Stomach (tissue), 19 donors: ENCODE measurements at places on chromosomes 16 and 17.
A peak's percentile ranks its signal among the peaks of the same experiment; 100 is the strongest.

- no peaks in the 10 kb centered on the region for H3K36me3 ChIP-seq
- no peak for DNase-seq
- no peaks in the 10 kb centered on the region for H3K4me1 ChIP-seq
- no peak overlapping the region for H3K27ac ChIP-seq
- H3K27me3 ChIP-seq: no peaks in the 10 kb centered on the region
Measured at GRCh38 chr16:64773184-64773583, 348.7 kb downstream of the CDH11 start.

DNA sequence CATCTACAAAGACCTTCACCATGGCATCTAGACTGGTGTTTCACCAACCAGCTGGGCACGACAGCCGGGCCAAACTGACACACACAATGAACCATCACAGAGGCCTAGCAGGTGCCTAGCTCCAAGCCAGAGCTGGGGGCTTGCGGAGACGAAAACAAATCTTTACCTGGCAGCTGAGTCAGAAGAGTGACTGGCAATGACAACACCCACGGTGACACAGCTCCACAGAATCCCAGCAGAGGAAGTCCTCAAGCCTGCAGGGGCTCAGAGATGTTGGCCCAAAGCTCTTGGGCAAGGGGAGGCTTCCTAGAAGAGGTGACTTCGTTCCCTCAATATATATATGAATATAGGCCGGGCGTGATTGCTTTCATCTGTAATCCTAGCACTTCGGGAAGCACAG lies 5.1 kb downstream of the MMP25 start:
- no peak overlapping the region for H3K4me3 ChIP-seq
- no peak for DNase-seq
- H3K27ac ChIP-seq: peak overlapping the region; percentile 59
- no peaks in the 10 kb centered on the region for H3K36me3 ChIP-seq

DNA sequence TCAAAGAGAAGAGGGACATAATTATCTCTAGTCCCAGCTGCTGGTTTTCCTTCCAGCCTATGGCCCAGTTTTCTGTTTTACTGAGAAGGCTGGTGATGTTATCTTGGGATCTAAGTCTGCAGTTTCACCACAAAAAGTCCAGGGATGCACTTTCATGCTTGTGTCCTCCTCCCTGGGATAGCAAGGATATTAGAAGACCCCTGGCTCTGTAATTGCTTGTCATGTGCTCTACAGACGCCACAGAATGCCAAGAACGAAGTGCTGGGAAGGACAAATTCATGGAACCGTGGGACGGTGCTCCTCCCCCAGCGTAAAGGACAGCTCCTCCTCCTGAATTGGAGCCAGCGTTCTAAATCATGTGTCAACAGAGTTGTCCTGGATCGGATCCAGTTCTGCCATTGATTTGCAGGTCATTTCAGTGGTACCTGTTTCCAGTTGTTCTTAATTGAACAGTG lies 8.6 kb downstream of the MAPT start:
- H3K4me1 ChIP-seq: no peaks in the 10 kb centered on the region
- no peak overlapping the region for H3K4me3 ChIP-seq
- DNase-seq: peak; percentile 22
- no peak overlapping the region for H3K27ac ChIP-seq
- H3K36me3 ChIP-seq: no peaks in the 10 kb centered on the region

- no peak overlapping the region for H3K4me3 ChIP-seq
- H3K27ac ChIP-seq: no peak overlapping the region
- no peaks in the 10 kb centered on the region for H3K36me3 ChIP-seq
- H3K4me1 ChIP-seq: no peaks in the 10 kb centered on the region
- H3K27me3 ChIP-seq: no peaks in the 10 kb centered on the region
- no peak for DNase-seq
Measured at GRCh38 chr17:61647047-61647446, 56.0 kb upstream of the NACA2 start.

GRCh38 chr16:22291860-22292318 lies 5.3 kb upstream of the POLR3E start:
- H3K36me3 ChIP-seq: no peaks in the 10 kb centered on the region
- DNase-seq: no peak
- no peak overlapping the region for H3K4me3 ChIP-seq

DNA sequence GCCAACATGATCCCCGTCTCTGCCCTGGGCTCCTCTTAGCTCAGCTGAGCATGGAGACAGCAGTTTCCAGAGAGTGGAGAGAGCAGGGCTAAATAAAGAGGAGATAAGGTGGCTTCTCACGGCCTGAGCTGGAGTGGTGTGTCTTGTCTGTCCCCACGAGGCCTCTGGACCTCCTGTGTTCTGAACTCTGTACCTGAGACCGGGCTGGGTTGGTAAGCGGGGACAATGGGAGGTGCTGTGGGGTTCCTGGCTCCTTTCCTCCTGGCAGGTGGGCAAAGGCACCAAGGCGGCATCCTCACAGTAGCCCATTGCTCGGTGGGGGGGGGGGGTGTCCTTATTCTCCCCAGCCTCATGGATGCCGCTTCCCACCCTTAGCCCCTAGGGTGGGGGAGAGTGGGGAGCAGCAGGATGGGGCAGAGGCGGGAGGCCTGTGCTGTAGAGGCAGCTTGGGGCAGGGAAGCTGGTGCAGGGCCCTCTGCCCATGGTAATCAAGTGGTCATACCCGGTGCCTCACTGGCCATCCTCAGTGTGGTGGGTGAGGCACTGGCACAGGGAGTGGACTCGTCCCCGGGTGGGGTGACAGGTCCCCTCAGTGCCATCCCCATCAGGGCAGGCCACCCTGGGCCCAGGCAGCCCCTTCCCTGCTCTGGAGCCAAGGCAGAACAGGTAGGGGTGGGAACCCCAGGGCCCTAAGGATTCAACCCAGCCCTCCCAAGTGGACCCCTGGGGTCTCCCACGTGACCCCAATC lies 2.8 kb downstream of the AANAT start:
- H3K4me3 ChIP-seq: no peak overlapping the region
- H3K27me3 ChIP-seq: no peaks in the 10 kb centered on the region
- no peak overlapping the region for H3K27ac ChIP-seq
- peaks cover 11% of the 10 kb centered on the region for H3K4me1 ChIP-seq
- H3K36me3 ChIP-seq: peaks cover 51% of the 10 kb centered on the region
- DNase-seq: no peak

DNA sequence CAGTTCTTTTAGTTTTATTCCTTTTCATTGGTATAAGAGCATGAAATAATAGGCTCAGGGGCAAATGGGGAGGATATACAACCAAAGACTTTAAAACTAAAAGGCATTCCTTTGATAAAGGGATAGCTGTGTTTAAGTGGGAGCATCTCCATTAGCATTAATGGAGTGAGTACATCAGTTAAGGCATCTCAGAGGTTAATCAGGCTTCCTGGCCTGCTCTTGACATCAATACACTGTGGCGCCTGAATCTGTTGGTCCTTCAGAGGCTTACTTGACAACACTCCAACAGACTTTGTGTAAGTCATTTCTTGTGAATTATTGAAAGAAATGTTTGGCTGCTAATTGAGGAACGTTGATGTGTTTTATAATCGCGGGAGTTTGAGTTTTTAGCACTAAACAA lies 230.7 kb downstream of the BCAS3 start:
- DNase-seq: no peak
- H3K4me1 ChIP-seq: no peaks in the 10 kb centered on the region
- no peak overlapping the region for H3K4me3 ChIP-seq
- H3K27me3 ChIP-seq: no peaks in the 10 kb centered on the region
- H3K36me3 ChIP-seq: no peaks in the 10 kb centered on the region

DNA sequence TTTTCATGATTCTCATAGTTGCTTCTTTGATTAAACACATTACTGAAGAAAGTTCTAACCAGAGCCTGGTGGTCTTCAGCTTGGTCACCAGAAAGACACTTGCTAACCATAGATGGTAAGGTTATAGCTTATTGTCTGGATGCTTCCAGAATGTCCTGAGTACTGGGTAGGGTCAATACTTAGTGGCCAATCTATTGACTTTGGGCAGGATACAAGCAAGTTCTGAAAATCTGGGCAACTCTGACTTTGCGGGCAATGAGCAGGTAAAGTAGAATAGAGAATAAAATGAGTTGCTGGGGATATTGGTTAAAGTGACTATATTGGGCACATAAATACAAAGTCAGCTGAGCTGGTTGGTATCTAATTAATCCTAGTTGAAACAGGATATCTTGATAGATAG lies 63.0 kb downstream of the ABCA8 start:
- no peak for DNase-seq
- H3K27me3 ChIP-seq: no peaks in the 10 kb centered on the region
- no peaks in the 10 kb centered on the region for H3K4me1 ChIP-seq

DNA sequence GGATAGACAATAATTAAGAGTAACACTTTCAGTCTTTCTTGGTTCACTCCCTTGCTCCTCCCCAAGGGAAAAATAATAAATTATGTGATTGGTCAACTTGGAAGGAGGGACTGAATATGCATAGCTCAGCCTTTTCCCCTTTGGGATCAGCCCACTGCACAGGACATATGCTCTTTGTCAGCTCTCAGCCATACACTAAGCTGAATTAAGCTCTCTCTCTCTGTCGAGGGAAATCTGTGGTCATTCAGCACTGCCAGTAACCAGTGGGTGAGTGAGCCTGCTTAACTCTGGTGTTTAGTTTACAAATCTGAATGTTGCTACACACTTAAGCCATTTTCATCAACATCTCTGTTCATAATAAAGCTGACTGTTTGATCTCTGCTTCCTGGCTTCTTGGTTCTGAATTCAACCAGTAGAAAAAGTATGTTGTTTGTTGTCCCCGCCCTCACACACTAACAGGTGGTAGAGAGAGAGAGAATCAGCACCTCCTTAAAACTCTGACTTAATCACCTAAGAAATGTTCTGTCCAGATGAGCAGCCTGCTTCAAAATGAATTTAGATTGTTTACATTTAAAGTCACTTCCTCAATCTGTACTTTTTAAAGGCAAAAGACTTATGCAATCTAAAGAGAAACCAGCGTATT lies 102.3 kb upstream of the C17orf78 start:
- H3K27ac ChIP-seq: no peak overlapping the region
- H3K27me3 ChIP-seq: no peaks in the 10 kb centered on the region
- peak; percentile 74 for DNase-seq
- no peak overlapping the region for H3K4me3 ChIP-seq
- H3K4me1 ChIP-seq: peaks cover 34% of the 10 kb centered on the region
- H3K36me3 ChIP-seq: peaks cover 29% of the 10 kb centered on the region

- no peak overlapping the region for H3K27ac ChIP-seq
- no peaks in the 10 kb centered on the region for H3K4me1 ChIP-seq
- no peak for DNase-seq
- H3K4me3 ChIP-seq: no peak overlapping the region
- peaks cover 6% of the 10 kb centered on the region for H3K27me3 ChIP-seq
Measured at GRCh38 chr17:40791111-40791510, 8.6 kb downstream of the KRT28 start.

DNA sequence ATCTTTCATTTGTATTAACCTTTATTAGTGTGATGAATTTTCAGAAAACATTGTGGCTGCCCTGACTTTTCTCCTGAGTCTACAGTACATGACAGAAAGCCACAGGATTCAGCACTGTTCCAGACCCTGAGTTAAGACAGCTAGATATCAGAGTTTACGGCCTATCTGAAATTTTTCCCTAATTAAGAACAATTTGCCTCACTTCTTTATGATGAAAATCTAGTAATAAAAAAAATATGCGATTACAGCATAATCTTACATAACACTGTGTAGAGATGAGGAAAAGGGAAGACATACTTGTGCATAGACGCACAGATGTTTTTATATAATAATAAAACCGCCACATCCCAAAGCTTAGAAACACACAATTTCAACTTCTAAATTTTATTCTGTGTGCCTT lies 7.3 kb downstream of the SPOP start:
- H3K36me3 ChIP-seq: peaks cover 30% of the 10 kb centered on the region
- H3K27me3 ChIP-seq: no peaks in the 10 kb centered on the region
- no peak for DNase-seq
- peaks cover 80% of the 10 kb centered on the region for H3K4me1 ChIP-seq
- no peak overlapping the region for H3K27ac ChIP-seq

- H3K27ac ChIP-seq: no peak overlapping the region
- peak; percentile 29 for DNase-seq
- no peaks in the 10 kb centered on the region for H3K27me3 ChIP-seq
- H3K36me3 ChIP-seq: no peaks in the 10 kb centered on the region
Measured at GRCh38 chr16:31301708-31302400, 42.1 kb downstream of the ITGAM start.

GRCh38 chr17:37802712-37803416 lies 58.0 kb upstream of the HNF1B start:
- peak; percentile 46 for DNase-seq
- H3K36me3 ChIP-seq: no peaks in the 10 kb centered on the region
- H3K27ac ChIP-seq: no peak overlapping the region
- no peak overlapping the region for H3K4me3 ChIP-seq

GRCh38 chr17:56676810-56677209 lies 83.3 kb downstream of the NOG start:
- no peak for DNase-seq
- H3K4me3 ChIP-seq: no peak overlapping the region
- no peaks in the 10 kb centered on the region for H3K36me3 ChIP-seq
- H3K27ac ChIP-seq: no peak overlapping the region
- peaks cover 66% of the 10 kb centered on the region for H3K27me3 ChIP-seq

DNA sequence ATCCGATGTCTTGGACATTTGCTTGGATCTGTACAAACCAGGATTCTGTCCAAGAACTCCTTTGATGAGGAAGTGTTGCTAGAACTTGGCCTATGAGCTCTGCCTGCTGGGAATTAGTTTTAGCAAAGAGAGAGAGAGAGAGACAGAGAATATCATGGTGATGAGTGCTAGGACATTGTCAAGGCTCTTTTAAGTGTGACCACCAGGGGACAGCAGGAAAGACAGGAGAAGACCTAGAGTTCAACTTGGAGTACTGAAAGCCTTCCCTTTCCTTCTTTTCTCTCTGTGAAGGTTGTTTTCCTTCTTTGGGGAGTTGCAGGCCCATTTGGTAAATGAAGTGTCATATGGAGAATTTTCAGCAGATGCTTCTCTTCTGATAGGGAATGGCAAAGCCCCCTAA lies 389.2 kb upstream of the HSBP1 start:
- H3K4me1 ChIP-seq: no peaks in the 10 kb centered on the region
- H3K36me3 ChIP-seq: no peaks in the 10 kb centered on the region
- no peak for DNase-seq
- no peak overlapping the region for H3K4me3 ChIP-seq
- no peaks in the 10 kb centered on the region for H3K27me3 ChIP-seq

GRCh38 chr16:89658221-89658879 lies 714 bp downstream of the SPATA33 start:
- DNase-seq: peak; percentile 28
- H3K36me3 ChIP-seq: peaks cover 41% of the 10 kb centered on the region
- H3K27ac ChIP-seq: peak overlapping the region; percentile 81
- H3K27me3 ChIP-seq: no peaks in the 10 kb centered on the region
- peaks cover 19% of the 10 kb centered on the region for H3K4me1 ChIP-seq
- peak overlapping the region; percentile 67 for H3K4me3 ChIP-seq

GRCh38 chr17:29723278-29724047 lies 100.8 kb upstream of the CORO6 start:
- peak overlapping the region; percentile 74 for H3K27ac ChIP-seq
- H3K27me3 ChIP-seq: no peaks in the 10 kb centered on the region
- peaks cover 7% of the 10 kb centered on the region for H3K4me1 ChIP-seq
- H3K36me3 ChIP-seq: no peaks in the 10 kb centered on the region
- DNase-seq: no peak

- H3K4me1 ChIP-seq: no peaks in the 10 kb centered on the region
- DNase-seq: no peak
- no peaks in the 10 kb centered on the region for H3K36me3 ChIP-seq
Measured at GRCh38 chr16:17501321-17501720, 30.6 kb upstream of the XYLT1 start.
